ENCODE measurements at places on chromosomes 1 and 21.
A peak's percentile ranks its signal among the peaks of the same experiment; 100 is the strongest.

DNA sequence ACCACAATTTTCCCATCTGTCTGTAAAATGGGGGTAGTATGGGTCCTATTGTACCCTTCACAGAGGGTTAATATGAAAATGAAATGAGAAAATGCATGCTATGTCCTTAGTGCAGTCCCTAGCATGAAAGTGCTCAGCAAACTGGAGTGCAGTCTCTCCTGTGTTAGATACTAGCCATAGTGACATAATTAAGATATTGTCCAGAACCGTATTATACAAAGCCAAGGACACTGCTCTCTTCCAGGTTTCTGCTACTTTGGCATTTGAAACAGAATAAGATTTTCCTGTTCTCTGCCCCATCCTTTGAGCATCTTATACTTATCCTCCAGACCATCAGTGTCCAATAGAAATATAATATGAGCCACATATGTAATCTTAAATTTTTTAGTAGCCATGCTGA is 213.4 kb downstream of the FGGY start:
- no peak for DNase-seq

GRCh38 chr1:180765151-180765550 is 133.3 kb downstream of the XPR1 start:
- no peak for DNase-seq

DNA sequence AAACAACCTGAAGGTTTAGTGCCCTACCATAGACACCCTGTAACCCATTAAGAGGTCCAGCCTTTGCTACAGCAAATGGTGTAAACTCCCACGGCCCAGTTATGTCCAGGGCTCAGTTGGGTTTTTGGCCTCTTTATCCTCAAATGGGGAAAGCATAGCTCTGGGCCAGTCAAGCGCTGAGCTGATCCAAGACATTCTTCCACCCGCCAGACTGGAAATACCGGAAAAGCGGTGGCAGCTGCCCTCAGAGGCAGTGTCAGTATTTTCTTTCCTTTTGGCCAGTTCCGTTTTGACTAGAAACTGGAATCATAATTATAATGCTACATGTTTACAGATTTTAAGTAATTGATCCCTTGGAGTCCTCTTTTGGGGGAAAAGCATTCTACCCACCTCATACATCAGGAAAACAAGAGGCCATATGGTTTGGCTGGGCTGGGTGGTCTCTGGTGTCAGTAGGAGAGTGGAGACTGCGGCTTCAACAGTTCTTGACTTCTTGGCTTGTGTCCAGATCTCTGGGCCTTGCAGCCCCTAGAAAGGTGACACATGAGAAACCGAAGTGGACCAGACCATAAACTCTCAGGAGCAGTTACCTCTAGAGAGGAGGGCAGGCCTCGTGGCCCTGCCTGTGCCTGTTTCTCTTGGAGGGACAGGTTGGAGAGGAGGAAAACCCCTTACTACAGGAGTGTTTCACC is 30.2 kb upstream of the CLDN14 start:
- DNase-seq: no peak

- DNase-seq: no peak
Measured at GRCh38 chr1:85952460-85952859, 204.1 kb downstream of the COL24A1 start.

DNA sequence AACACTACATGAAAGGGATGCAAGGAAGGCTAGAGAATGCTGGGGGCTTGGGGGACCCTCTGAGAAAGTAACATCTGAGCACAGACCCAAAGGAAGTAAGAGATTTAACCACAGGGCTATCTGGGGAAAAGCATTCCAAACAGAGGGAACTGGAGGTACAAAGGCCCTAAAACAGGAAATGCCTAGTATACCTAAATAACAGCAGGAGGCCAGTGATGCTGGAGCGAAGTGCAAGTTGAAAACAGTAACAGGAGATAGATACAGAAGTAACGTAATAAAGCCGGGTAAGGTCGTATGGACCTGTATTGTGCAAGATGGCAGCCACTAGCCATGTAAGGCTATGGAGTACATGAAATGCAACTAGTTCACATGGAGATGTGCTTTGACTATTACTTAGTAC is 52.1 kb downstream of the CD34 start:
- DNase-seq: no peak

GRCh38 chr1:59142311-59143132 is 154.4 kb upstream of the FGGY start:
- no peak for DNase-seq

DNA sequence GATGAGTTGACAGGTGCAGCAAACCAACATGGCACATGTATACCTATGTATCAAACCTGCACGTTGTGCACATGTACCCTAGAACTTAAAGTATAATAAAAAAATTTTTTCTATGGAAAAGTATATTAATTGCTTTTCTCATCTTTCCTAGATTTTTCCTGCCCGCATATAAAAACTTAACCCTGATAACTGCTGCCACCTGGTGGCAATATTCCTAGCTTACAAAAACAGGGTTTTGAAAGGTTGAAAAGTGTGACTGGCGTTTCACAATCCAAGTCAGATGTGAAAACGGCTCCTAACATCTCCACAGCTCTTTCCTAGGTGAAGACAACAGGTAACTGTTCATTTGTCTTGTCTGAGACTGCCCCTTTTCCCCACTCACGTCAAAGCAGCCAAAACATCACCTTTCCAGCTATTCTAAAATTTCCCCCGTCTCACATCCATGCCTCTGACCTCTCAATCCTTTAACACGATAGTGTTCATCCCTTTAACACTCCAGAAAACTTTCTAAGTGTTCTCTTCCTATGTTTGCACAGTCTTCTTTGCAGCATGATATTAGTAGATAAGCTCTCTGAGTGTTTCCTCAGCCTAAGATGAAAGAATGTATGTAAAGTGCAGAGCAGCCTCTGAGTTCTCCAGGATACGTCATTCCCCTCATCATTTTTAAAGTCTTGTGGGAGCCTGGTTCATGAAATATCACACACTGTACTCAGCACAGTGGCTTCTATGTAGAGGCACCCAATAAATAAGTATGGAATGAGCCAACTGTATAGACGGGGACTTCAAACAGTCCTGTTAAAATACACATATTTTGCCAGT is 27.5 kb downstream of the OVGP1 start:
- peak; percentile 49 for DNase-seq

- no peak for DNase-seq
Measured at GRCh38 chr1:212746546-212746945, 45.0 kb downstream of the NSL1 start.

DNA sequence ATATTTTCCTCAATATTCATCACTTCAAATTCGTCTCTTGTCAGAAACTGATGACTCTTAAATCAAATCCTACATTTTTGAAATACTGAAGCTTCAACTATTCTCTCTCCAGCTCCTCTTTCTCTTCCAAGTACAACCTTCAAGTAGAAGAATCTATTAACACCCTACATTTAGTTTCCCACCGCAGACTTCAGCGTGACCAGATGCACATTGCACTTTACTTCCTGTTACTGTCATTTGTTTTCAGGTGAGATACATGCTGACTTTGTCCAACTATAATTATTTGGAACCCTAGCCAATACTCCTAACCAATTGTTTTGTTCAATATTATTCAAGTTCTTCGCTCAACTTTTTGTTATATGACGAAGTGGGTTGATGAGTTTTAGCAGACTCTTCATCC is 116.0 kb downstream of the MRPL39 start:
- no peak for DNase-seq

DNA sequence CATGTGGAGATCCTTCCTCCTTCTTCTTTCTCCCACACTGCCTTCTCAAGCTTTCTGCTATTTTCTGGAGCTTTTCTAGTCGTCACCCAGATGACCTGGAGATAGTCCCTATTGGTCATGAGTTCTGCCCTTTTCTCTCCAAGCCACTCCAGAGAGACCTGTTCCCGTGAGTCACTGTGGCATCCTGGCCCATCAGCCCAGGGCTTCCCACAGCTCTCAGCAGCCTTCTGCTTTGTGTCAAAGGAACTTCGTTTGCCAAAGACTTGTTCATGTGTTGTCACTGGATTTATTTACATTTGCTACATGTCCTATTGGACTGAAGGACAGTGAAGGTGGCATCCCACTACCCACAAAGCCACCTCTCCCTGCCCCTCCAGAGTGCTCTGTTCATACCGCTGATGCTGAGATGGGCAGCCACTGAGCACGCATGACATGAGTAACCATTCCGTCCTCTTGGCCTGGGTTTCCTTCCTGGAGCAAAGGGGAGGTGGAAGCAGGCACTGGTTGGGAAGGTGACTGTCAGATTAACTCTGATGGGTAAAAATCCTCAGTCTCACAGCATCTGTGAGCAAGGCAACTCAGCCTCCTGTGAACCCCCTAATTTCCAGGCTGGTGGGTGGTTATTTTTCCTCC is 119.2 kb downstream of the EDEM3 start:
- no peak for DNase-seq
